ENCODE measurements at places on chromosomes 13 and 19.

GRCh38 chr13:60094385-60095088, 69.2 kb downstream of the DIAPH3 start:
- DNase-seq: no peak

GRCh38 chr13:63541336-63541735, 2125.7 kb upstream of the PCDH20 start:
- no peak for DNase-seq

- DNase-seq: no peak
These were observed 813.4 kb downstream of the SLITRK6 start for GRCh38 chr13:84985860-84986259.

GRCh38 chr19:13622766-13623715, 116.8 kb upstream of the CACNA1A start:
- no peak for DNase-seq

DNA sequence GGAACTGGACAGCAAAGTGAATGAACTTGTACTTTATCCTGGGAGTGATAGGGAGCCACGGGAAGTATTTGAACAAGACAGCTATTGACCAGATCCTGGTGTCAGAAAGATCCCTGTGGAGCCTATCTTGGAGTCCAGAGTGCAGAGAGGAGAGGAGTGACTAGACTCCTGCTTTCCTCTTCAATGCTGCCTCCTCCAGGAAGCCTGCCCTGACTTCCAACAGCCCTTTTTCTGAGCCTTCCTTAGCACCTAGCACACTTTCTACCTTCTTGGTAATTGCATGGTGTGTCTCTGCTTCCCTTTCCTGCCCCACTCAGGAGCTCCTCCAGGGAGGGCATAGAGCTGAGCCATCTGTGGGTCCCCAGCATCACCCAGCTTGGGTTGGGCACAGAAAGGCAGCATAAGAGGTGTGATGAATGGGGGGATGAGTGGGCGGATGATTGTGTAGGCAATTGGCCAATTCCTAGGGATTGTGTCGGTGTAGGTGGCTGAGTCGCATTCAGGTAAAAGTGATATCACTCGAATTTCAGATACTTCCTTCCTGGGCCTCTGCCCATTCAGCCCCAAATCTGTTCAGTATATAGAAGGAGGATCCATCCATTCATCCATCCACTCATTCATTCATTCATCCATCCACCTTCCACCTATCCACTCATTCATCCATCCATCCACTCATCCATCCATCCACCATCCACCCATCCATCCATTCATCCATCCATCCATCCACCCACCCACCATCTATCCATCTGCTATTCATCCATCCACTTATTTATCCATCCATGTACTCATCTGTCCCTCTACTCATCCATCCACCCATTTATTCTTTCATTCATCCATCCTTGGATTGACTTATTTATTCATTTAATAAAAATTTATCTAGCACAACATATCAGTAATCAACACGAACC, 26.9 kb downstream of the CYP4F22 start:
- no peak for DNase-seq

DNA sequence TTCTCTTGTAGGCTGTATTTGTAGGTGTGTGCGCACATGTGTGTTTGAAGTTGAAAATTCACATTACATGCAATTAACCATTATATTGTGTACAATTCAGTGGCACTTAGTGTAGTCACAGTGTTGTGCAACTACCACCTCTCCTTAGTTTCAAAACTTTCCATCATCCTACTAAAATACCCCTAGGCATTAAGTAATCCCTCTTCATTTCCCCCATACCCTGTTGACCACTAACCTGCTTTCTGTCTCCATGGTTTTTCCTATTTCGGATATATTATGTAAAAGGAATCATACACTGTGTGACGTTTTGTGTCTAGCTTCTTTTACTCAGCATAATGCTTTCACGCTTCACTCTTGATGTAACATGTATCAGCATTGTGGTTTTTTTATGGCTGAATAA, 16.1 kb downstream of the LSM14A start:
- DNase-seq: no peak

Measured in stimulated activated CD8-positive, alpha-beta memory T cell treated with anti-CD3 and anti-CD28 coated beads, Interleukin-7, amount 100 ng/mL, for 24 hours (primary cell).